ENCODE measurements at places on chromosomes 6 and 20.

GRCh38 chr6:22716721-22717120, 147.4 kb downstream of the HDGFL1 start:
- DNase-seq: no peak

DNA sequence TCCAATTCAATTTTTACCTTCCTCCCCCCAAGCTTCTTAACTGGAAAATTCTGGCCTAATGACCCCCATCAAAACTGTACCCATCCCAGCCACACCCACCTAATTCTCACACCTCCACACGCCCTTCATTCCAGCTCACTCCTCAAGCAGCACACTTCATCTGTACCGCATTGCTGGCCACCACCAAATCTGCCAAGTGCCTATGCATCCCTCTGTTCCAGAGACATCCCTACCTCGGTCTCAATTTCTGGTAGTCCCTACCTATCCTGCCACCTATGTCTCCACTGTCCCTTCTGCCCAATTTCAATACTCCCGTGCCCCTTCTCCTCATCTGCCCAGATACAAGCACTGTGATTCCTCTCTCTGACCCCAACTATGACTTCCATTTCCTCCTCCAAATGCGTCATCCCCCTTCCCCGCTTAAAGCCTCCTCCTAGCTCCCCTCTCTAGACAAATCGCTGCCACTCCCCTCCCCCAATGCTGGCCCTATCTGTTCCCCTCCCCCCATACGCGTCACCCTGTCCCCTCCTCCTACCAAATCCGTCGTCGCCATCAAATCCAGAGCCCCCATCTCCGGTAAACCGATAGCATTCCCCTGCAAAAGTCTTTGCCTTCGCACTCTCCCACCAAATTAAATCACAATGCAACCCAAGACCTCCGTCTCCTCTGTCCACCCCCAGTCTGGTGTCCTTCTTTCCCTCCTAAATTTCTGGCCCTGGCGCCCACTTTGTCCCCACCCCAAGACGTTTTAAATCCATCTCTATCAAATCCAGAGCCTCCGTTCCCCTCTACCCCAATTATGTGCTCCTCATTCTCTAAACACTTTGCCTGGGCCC, 1.2 kb downstream of the MTCH1 start:
- peak; percentile 75 for DNase-seq

- no peak for DNase-seq
These were observed 287.1 kb upstream of the SGK1 start for GRCh38 chr6:134605034-134605433.

- DNase-seq: no peak
These were observed 151.6 kb downstream of the PRKN start for GRCh38 chr6:162576016-162576415.

DNA sequence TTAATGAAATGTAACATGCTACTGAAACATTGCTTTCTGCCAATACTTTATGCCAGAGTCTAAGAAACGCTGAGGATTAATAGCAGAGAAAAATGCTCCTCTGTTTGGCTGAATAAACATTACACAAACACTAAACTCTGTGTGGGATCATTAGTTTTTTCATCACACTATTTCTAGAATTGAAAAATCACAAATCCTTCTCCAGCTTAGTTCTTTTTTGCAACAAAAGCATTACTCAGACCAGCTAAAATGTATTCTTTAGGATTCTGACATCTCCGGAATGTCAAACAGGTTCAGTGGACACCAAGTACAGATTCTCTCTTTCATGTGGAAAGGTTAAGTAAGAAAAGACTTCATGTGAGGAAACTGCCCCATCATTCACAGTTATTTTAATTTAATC, 226.9 kb downstream of the SIM1 start:
- DNase-seq: no peak

GRCh38 chr6:27911956-27912446, at the start of gene OR2B2:
Gene OR2B2, minus strand, starts transcription at chr6:27912396. Its CDS starts 77 bp downstream, at chr6:27912319.
- no peak for DNase-seq

GRCh38 chr6:161833099-161833860, 559.4 kb upstream of the AGPAT4 start:
- DNase-seq: no peak

DNA sequence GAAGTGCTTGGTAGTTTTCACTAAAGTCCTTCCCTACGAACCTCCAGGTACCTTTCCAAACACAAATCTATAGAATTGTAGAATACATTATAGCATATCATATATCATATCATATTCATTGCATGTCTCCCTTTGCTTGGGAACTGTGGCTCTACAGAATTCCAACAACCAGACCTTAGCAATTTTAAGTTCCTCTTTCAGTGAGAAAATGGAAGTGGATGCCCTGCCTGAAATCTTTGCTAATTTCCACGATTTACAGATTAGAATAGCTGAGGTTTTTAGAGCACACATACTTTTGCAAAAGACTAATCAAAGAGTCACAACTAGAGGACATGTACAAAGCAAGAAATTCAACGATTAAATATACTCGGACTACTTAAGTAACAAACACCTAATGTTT, 78.6 kb downstream of the TNFRSF21 start:
- no peak for DNase-seq

DNA sequence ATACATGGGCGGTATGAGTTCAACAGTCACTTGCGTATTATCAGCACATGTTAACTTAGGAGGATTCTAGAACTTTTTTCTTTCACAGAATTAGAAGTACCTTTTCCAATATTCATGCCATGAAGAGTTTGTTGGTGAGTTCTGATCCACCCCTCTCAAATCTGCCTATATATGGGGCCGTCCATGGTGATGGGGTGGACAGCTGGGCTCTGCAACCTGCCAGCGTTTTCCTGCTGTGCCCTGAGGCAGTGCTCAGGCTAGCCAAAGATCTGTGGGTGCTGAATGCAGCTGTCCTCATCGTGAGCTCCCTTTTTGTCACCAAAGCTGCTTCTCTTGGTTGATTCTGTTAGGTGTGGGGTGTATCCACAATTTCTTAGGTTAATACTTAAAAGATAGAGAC, 88.7 kb downstream of the THBS2 start:
- no peak for DNase-seq

- no peak for DNase-seq
These were observed 118.3 kb upstream of the EXOC2 start for GRCh38 chr6:811191-811590.

- DNase-seq: no peak
These were observed 147.4 kb upstream of the SIM1 start for GRCh38 chr6:100612094-100612493.

DNA sequence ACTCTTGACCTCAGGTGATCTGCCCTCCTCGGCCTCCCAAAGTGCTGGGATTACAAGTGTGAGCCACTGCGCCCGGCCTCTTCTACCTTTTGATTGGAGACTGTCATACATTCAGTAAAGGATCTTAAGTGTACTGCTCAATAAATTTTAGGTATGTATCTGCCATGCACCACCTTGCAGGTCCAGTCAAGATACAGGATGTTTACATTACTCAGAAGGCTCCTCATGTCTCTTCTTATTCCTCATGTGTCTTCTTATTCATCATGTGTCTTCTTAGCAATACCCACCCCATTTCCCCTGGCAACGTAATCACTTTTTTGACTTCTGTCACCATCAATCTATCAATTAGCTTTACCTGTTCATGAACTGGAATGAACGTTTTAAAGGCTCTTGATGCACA, 7.9 kb downstream of the MEA1 start:
- no peak for DNase-seq

GRCh38 chr20:54267483-54268003, 59.7 kb downstream of the PFDN4 start:
- DNase-seq: no peak

GRCh38 chr20:33554914-33555420, 65.1 kb downstream of the CBFA2T2 start:
- no peak for DNase-seq

- DNase-seq: no peak
These were observed 114.3 kb downstream of the DST start for GRCh38 chr6:56528412-56528841.

DNA sequence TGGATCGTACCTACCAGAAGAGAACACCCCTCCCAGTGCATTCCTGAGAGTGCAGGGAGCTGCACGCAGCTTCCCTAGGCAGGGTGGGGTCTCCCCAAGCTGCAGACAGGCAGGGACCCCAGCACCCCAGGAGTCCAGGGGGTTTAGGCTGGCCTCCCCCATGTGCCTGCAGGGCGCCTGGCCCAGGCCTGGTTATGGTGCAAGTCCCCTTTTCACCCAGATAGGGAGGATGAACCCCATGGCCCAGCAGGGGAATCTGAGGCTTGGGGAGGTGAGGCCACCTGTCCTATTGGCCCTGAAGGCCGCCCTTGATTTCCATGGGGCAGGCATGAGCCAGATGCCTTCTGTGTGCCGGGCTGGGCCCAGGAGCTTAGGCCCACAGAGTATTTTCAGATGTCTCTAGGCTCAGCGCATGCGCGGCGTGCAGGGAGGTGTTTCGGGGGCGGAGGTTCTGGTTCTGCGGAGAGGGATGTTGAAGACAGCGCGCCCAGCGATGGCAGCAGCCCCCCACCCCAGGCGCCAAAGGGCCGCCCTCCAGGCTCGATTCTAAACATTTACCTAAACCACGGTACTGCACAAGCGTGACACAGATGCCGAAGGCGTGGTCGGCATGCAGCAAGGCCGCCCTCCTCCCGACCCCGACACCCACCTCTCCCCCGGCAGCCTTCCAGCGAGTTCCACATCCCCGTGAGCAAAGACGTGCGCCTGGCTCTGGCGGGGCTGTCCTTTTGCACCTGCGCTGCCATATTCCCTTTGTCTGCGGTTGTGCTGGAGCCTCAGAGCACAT, 29.4 kb downstream of the COL20A1 start:
- no peak for DNase-seq

DNA sequence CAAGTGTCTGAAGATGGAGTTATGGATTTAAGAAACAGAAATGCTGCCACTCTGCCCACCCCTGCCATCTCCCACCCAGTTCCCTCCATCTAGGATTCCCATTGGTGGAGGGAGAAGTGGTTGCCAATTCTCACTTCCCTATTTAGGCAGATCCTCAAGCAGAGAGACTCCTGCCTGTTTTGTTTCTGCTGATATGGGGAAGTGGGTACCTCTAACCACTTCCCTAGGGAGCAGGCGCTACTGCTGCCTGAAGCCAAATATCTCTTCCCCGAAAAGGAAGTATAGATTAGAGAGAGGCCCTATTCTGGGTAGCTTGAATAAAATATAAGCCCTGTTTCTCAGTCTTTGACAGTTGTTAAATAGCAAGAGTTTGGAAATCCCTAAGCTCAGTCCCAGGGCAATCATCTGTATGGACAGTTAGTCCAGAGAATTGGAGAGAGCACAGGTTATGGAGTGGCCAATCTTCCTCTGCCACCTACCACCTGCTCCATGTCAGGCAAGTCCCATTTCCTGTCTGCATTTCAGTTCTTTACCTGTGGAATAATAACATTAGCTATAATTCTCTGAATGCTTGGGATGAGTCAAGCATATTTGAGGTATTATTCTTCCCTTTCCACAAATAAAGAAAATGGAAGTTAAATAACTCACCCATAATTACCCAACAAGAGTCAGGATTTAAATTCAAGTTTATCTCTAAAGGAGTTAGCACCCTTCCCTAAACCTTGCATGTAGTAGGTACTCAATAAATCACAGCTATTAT, 2.6 kb upstream of the ADGB start:
- no peak for DNase-seq

DNA sequence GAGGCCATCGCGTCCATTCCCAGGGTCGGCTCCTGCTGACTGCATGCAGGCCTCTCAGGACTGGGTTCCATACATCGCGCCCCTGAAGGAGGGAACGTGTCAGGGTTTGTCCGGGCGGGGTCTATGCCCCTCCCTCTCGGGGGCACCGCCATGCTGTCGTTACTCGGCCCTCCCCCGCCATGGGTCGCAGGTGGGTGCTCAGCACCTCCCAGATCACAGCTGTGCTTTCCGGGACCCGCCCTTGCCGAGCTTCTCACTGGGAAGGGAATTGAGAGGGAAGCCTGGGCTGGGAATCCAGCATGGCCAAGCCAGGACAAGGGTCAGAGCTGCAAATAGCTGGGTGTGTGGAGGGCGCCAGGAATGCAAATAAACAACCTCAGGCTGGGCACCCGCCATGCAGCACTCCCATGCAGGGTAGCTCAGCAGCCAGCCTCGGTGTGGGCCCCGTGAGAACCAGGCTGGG, at the start of gene FRMD1:
FRMD1 (minus strand) TSS at position 270 of the 463 bp plus-strand sequence; CDS start at position 152, 118 bp downstream.
- no peak for DNase-seq

- no peak for DNase-seq
These were observed 125.9 kb upstream of the ESR1 start for GRCh38 chr6:151681433-151682059.

DNA sequence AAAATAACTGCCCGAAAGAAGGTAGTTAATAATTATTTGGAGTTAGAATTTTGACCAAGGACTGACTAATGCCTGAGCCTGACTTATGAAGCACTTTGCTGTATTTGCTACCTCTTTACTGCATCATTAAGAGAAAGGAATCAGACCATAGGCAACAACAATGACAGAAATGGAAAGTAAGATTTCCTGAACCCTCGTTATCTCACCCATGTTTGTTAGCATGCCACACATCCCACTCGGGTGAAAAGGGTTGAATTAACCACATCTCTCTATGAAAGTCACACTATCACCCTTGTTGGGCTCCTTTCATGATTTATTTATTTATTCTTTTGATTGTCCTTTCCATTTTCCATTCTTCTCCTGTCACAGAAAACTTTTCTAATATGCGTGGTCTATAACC, 59.6 kb downstream of the OLIG3 start:
- no peak for DNase-seq

DNA sequence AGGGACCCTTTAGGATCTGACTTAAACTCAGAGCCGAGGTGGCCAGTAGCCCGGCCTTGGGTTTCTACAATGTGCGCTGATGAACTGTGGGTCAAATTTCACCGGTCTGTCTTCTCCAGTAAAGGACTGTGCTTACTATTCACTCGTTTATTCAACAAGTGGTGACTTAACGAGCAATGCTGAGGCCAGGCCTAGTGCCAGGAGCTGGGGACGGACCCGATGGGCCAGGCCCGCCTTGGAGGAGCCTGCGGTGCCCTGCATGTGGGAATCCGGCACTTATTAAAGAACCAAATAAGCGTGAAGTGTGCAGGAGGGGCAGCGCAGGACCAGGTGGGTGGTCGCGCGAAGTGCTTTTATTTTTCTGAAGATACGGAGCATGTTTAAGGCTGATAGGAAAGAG, 24.0 kb downstream of the CTCFL start:
- DNase-seq: no peak

DNA sequence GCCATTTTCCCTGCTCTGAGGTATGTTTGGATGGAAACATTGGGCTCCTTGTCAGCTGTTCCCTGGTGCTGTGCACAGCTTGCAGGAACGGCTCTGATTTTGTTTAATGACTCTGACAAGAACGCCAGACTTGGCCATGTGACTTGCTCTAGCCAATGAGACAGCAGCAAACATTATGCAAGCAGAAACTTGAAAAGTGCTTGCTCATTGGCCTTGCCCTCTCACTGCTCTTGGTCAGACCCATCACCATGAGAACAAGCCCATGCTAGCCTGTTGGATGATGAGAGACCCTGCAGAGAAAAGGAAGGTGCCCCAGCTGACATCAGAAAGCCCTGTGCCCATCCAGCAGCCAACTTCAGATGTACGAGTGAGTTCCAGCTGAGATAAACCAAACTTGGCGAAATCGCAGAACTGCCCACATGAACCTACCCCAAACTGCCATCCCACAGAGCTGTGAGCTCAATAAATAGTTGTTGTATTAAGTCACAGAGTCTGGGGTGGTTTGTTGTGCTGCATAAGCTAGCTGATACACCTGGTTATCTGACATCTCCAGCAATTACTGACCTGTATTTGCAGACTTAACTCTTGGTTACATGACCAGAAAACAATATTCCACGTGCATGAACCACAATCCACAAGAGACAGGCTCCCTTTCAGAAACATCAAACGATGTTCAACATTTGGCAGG, 96.9 kb downstream of the JPH2 start:
- no peak for DNase-seq

All from activated T-cell treated with anti-CD3 and anti-CD28 coated beads, Interleukin-2, amount 50 U/mL, for 48 hours (primary cell).